HCT116 (cell line): ENCODE measurements at places on chromosomes 12 and 14. TPM values are rescaled to one million over a fixed set of nuclear protein-coding genes. Genes with fewer than 3 reads are reported as not detected.
A peak's percentile ranks its signal among the peaks of the same experiment; 100 is the strongest.

WNT1 gene
- not detected for total RNA-seq

GRCh38 chr12:54005531-54005852 lies 3.3 kb upstream of the HOXC8 start:
- peaks cover 6% of the 10 kb centered on the region; the same call in 1 of the 2 replicates for H3K36me3 ChIP-seq
- no peak for DNase-seq
- H3K27ac ChIP-seq = no peak overlapping the region
- H3K4me3 ChIP-seq = no peak overlapping the region

GZMB gene
- total RNA-seq = 0.74 TPM

DNA sequence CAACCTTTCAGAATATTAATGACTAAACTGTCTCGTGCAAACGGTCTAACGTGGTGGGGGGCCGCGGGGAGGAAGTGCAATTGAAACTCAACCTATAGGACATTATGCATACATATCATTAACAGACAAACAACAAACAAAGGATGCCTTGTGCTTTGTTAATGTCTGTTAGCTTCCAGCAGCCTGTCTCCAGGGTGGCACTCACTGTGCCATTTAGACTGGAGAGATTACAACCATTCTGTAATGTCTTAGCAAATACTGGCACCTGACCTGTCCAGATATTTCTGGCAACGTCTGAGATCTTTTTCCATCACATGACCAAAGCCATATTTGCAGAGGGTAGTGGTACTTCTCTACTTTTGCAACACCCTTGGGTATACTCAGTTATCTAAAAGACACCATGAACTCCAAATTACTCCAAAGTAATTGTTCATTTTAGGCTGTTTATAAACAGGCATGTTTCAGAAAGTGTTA lies 11.6 kb downstream of the BHLHE41 start:
- no peaks in the 10 kb centered on the region for H3K36me3 ChIP-seq
- H3K4me1 ChIP-seq = peaks cover 41% of the 10 kb centered on the region
- H3K27ac ChIP-seq = 0 out of 2 replicates have a peak overlapping the region, but pooled peaks have one; percentile 67
- peak overlapping the region; percentile 42 for H3K4me3 ChIP-seq
- H3K27me3 ChIP-seq = no peaks in the 10 kb centered on the region

DNA sequence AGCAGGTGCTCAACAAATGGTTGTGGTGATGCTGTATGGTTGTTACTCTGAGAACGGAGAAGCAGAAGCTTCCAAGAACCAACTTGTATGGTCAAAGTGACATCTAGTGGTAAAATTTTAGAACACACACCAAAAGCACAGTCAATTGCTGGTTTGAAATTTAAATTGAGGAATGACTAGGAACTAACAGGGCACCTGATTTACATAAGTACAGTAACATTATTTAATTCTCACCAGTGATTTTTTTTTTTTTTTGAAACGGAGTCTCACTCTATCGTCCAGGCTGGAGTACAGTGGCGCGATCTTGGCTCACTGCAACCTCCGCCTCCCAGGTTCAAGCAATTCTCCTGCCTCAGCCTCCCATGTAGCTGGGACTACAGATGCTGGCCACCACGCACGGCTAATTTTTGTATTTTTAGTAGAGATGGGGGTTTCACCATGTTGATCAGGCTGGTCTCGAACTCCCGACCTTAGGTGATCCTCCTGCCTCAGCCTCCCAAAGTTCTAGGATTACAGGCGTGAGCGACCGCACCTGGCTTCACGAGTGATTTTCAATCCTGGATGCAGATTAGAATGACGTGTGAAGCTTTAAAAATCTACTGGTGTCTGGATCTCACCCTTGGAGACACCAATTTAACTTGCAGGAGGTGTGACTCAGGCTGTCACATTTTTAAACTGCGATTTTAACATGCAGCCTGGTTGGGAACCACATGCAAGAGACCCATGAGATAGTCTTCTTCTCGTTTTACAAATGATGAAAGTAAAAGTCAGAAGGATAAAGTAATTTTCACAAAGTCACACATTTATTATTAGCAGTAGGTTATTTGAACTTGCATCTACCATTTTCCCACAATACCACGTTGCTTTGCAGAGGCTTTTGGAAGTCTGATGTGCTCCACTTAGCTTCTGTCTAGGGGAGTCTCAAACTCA lies 14.1 kb upstream of the NUMB start:
- peak; percentile 60 for DNase-seq
- H3K36me3 ChIP-seq = no peaks in the 10 kb centered on the region
- H3K27ac ChIP-seq = no peak overlapping the region
- no peak overlapping the region for H3K4me3 ChIP-seq

PAX9 gene
- total RNA-seq = 5.2 TPM

DNA sequence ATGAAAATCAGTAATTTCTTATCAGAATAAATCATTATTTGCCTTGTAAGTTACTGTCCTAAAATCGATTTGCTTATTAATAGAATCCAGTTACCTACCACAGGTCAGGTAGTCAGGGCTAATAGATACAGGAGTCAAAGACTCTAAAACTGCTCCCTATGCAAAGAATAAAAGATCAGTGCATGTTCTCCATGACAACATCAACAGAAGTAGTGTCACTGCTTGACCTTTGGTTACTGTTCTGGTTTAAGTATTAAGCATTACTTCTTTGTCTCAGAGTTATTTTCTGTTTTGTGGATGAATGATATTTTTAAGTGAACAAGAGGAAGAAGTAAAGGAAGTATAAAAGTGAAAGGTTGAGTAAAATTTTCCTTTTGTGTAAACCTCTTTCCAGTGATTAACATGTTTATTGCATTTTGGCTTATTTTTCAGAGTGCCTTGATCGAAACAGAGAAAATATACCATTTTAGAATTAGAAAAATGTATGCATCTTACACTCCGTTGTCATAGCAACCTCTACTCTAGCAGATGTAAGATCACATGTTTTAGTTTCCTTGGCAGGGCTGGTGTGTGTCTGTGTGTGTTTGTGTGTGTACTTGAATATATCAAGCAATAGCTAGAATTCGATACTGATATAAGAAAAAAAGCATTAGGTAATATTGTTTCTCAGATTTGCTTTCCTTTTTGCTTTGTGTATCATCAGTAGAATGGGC lies 44.7 kb downstream of the ABCD2 start:
- no peak for DNase-seq
- no peak overlapping the region for H3K27ac ChIP-seq
- H3K36me3 ChIP-seq = no peaks in the 10 kb centered on the region
- H3K4me3 ChIP-seq = no peak overlapping the region
- H3K4me1 ChIP-seq = no peaks in the 10 kb centered on the region
- no peaks in the 10 kb centered on the region for H3K27me3 ChIP-seq

SINHCAF gene
- total RNA-seq = 179 TPM

ACOT6 gene
- not detected for total RNA-seq

GRCh38 chr12:67710582-67710981 lies 62.0 kb downstream of the DYRK2 start:
- H3K27me3 ChIP-seq = 0 out of 2 replicates have a peak, but pooled peaks cover under 1% of the 10 kb centered on the region
- no peak overlapping the region for H3K27ac ChIP-seq
- no peaks in the 10 kb centered on the region for H3K36me3 ChIP-seq
- H3K4me3 ChIP-seq = no peak overlapping the region

- no peak for DNase-seq
- no peak overlapping the region for H3K27ac ChIP-seq
- no peaks in the 10 kb centered on the region for H3K36me3 ChIP-seq
- peaks cover 78% of the 10 kb centered on the region for H3K27me3 ChIP-seq
- no peak overlapping the region for H3K4me3 ChIP-seq
Observed at GRCh38 chr12:3920351-3921150, 47.4 kb upstream of the PARP11 start.

RPL10L gene
- not detected for total RNA-seq
